HTR-8/SVneo (cell line): ENCODE measurements at places on chromosomes 3 and 15.

- DNase-seq: no peak
Measured at GRCh38 chr3:133301731-133302130, 98.1 kb upstream of the BFSP2 start.

GRCh38 chr3:195178124-195178910 lies 92.6 kb downstream of the XXYLT1 start:
- DNase-seq: no peak

DNA sequence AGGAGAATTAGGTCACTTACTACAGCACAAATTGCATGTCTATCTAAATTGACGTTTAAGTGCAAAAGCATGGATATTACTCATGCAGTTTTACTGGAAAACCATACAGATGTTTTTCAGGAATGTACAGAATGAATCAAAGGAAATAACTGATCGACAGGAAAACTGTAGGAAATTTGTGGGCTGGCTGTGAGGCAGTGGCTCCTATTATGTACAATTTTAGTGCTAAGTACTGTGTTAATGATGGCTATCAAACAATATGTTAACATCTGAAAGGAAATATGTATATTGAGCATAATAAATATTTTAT lies 6.9 kb downstream of the NUDT16 start:
- no peak for DNase-seq

DNA sequence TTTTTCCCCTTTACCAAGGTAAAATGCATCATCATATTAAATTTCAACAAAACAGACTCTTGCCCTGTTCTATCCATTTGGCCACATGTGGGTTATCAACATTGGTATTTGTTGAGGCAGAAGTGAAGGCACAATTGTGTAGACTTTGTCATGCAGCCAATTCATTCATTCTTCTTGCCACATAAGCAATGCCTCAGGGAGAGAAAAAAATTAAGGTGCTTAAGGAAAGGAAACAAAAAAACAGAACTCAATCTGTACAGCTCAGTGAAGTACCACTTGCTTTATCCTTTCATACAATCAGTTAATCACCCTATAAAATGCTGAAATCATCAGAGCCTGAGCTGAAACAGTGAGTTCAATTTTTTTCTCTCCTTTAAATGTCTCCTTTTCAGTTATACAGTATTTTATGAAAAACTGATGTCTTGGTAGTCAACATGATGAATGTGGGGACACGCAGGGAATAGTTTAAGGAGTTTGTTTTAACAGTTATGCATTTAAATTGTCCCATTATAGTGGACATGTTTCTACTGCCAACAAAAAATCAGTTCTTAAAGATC lies 588.9 kb downstream of the MFSD1 start:
- no peak for DNase-seq

DNA sequence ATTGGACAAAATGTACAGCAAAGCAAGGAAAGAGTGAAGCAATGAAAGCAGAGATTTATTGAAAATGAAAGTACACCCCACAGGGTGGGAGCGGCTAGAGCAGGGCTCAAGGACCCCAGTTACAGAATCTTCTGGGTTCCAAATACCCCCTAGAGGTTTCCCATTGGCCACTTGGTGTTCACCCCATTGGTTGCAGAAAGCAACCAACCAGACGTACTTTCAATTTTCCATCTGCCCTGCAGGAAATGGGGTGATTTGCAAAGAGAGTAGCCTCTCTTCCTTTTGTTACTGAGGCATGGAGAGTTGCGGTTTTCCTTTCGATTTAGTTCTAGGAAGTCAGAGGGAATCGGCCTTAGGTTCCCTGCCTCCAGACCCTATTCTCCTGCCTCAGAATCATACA lies 2.4 kb downstream of the PML start:
- no peak for DNase-seq

- peak; percentile 65 for DNase-seq
Measured at GRCh38 chr15:22888120-22888859, 49.8 kb downstream of the NIPA2 start.

DNA sequence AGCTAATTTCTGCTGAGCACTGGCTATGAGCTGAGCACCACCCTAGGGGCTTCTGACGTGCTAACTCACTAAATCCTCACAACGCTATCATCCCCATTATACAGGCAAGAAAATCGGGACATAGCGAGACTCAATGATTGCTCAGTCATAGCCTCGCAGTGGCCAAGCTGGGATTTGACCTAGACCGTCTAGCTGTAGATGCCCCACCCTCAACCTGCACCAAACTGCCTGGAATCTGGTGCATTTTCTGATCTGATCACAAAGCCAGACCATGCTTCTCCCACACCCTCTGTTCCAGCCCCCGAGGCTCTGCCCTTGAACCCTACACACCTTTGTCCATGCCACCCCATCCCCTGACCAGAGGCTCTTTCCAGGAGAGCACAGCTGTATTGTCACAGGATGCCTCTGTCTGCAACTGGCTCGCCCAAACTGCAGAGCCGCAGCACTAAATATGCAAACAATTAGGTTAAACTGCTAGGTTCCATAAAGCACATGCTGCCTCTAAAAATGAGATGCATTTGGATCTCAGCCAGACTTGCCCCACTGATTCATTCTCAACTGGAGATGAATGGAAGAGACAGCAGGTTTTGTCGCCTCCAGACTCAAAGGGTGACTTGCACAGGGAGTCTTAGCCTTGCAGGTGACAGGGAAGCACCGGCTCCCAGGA lies 95.2 kb downstream of the NUP210 start:
- DNase-seq: no peak

- no peak for DNase-seq
Measured at GRCh38 chr15:29106551-29107290, 162.9 kb downstream of the NSMCE3 start.

GRCh38 chr3:24460974-24461373 lies 33.7 kb downstream of the THRB start:
- no peak for DNase-seq

DNA sequence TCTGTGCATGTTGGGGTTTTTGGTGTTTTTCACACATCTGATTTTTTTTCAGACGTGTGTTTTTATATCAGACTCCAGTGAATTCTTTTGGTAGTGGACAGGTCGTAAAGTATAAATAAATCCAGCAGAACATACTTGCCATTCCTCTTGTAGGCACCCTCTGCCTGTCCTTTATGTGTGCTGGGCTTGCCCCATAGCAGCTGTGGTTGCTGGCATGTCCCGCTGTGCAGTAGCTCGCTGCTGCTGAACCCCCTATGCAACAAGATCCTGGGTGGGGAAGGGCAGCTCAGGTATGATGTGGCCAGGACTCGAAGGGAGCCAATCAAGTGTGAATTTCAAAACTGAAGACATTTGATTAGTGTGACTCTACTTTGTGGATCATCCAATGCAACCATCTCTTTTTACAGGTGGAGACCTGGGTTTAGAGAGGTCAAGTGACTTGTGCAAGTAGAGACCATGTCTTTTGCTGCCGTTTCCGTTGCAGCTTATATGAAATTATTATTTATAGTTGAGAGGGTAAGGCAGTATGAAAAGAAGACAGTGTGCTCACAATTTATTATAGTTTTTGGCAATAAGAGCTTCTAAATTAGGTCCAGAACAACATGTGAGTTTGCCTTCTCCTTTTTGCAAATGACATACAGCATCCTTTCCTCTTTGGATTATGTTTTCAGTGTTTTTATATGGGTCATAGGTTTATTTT lies 350.8 kb upstream of the C2CD4B start:
- DNase-seq: no peak

DNA sequence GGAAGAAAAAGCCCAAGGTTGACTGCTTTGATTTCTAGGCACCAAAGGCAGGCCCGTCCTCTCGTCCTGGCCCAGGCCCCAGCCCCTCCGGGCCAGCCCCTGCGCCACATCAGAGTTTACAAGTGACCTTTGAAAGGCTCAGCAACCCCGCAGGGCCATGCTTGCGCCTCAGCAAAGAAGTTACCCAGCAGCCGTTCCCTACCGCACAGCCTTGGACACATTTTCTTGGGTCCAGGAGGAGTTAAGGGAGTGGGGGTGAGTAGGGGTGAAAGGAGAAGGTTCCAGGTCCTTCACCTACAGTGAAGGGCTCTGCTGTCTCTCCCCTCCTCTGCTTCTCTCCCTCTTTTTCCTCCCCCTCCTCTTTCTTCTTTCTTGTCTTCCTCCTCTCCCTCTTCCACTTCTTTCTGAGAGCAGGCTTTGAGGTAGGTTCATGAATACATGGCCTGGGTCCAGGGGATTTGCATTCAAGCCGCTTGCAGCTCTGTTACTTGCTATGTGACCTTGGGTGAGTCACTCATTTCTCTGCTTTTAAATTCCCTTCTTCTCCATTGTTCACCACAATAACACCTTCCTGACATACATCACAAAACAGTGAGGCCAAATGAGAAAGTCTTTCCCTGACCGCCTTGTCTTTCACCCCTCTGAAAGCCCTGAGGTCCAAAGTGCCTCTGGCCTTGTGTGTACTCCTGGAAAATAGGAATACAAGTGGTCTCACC lies 223.3 kb upstream of the TPRG1 start:
- DNase-seq: no peak

- DNase-seq: no peak
Measured at GRCh38 chr15:96046620-96047240, 283.8 kb upstream of the NR2F2 start.

DNA sequence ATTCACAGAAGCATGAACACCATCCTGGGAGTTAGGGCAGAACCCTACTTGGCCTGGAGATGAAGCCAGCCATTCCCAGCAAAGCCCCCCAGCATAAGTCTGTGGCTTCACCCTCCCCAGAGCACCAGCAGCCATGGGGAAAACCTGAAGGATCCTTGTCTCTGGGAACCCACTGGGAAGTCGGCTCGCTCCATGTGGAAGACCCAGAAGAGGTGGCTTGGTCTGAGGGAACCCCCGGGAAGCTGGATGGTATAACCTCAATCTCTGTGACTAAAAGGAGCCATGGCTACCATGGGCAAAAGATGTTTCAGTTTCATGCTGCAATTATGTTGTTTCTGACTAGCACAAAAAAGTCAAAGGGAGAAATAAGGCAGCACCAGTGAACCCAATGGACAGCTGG lies 11.8 kb upstream of the RPUSD3 start:
- DNase-seq: no peak

DNA sequence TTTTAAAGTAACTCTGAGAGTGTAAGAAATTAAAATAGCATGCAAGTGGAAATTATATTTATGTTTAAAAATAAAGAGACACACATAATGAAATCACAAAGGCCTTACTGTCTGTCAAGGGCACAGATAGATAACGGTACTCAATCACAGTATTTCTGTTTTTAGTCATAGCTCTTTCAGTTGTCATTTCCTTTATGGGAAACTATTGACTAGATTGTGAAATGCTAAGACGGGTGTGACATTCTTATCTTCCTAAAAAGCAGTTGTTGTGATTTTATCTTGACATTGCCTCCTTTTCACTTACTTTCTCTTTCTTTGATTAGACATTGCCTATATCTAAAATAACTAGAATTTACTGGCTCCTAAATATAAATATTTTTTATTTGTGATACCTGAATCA lies 100.1 kb upstream of the PLSCR5 start:
- no peak for DNase-seq

DNA sequence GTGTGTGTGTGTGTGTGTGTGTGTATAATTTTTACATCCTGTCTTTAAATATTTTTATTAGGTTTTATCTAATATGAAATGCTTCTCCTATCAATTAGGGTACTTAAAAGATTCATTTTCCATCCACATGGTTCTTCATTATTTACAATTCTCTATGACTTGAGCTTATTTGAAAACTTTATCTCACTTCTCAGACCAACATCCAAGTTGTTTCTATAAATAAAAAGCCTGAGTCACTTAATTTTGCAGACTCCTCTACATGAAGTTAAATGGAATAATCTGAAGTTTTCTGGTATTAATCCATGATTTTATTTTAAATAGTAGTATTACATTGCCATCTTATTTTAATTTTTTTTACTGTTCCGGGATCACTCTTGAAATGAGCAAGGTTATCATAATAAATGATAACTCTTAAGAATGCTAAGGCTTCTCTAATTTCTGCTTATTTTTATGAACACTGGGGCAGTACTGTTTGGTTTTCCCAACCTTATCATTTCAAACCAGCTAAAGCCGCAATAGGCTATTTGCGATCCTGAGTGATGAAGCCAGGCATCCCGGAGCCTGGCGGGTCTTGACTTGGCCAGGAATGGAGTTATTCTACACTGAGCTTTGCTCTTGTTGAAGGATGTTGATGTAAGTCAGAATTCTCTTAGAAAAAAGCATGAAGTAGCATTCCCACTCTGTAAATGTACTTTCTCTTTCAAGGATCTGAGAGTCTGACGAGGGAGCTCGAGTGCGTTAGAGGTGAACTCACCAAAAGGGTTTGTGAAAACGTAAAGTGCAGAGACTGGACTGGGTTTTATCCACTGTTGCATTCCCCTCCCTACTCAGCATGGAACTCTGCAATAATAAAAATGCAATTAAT lies 220.2 kb upstream of the LRTM1 start:
- no peak for DNase-seq

- no peak for DNase-seq
Measured at GRCh38 chr15:48086133-48086532, 34.7 kb upstream of the SLC24A5 start.

DNA sequence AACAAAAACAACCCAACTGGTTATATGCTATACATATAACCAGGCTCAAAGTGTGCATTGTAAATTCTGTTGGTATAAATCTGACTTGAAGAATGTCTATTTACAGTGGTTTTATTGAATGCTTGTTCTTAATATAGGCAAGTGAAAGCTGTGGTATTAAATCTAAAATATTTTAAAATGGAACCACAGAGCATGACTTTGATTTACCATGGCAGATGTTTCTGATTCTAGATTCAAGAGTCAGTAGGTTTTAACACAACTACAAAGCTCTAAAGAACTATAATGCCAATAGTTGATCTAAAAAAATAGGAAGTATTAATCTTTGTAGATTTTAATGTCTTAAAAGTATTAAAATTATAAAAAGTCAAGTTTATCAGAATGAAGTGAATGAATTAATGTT lies 141.9 kb upstream of the PLSCR5 start:
- no peak for DNase-seq

DNA sequence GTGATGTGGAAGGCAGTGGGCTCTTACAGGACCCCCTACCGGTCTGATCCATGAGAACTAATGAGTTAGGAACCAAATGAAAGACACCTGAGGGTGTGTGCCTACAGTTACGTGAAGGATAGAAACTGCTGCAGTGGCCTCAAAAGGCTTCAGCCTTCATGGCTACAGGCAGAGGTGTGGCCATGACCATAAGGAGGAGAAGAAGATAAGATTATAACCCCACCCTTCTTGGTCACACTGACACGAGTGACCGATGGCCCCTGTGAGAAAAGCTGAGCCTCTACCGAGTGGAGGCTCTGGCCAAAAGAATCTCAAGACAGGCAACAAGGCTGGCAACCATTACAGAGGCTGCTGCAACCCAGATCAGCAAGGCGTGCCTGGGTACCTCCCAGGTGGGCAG lies 6.3 kb downstream of the RFT1 start:
- DNase-seq: no peak

DNA sequence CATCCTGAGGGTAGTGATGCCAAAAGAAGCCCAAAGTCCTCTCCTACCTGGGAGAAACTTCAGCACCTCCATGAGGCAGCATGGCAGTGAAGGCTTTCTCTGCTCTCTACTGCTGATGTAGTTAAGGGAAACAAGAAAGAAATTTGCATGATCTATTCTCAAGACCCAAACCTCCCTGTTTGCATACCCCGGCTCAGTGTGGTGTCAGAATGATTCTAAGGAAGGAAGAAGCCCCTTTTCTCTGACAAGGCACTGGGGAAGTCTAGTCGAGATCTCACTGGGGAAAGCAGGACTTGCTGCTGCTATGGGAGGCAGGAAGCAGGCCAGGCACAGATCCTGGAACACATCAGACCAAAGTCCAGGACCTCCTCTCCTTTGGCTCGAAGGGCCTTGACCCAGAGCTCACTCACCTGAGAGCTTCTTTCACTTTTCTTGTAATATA lies 89.4 kb upstream of the ICE2 start:
- no peak for DNase-seq
